ENCODE measurements at places on chromosomes 5 and 9.

GRCh38 chr9:14277761-14278160 is 36.2 kb downstream of the NFIB start:
- DNase-seq: no peak

GRCh38 chr5:12013351-12013750 is 109.1 kb upstream of the CTNND2 start:
- no peak for DNase-seq

DNA sequence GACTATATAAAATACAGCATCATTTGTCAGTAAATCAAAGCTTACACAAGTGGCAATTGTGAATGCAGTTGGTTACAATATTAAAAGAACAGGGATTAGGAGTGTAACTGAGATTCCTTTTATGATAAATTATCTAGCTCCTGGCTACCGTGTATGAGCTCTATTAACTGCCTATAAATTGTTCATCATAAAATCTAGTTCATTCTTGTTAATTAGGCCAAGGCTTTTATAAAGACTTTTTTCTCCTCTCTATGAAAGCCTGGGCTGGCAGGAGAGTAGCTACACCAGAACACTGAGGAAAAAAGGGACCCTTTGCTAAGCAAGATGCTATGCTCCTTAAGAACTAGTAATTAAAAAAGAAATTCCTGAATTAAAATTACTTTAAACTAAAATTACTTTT is 132.4 kb upstream of the MEF2C start:
- no peak for DNase-seq

GRCh38 chr9:132150256-132150655 is 11.6 kb upstream of the NTNG2 start:
- DNase-seq: no peak

GRCh38 chr5:57034201-57034916 is 82.4 kb upstream of the MIER3 start:
- DNase-seq: no peak

DNA sequence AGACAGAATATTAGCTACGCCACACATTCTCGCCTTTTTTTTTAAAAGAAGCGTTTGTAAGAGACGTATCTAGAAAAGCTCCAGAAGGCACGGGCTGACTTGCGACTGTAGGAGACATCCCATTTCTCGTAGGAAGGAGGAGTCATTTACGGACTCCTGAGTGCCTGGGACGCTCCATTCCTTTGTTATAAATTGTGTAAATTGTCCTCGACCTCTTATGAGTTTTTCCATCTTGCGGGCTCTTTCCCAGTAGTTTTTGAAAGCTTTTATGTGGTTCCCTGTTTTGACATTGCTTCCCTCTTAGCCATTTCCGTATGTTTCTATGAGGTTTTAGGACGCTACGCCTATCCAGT is 1.0 kb downstream of the RABL6 start:
- no peak for DNase-seq

DNA sequence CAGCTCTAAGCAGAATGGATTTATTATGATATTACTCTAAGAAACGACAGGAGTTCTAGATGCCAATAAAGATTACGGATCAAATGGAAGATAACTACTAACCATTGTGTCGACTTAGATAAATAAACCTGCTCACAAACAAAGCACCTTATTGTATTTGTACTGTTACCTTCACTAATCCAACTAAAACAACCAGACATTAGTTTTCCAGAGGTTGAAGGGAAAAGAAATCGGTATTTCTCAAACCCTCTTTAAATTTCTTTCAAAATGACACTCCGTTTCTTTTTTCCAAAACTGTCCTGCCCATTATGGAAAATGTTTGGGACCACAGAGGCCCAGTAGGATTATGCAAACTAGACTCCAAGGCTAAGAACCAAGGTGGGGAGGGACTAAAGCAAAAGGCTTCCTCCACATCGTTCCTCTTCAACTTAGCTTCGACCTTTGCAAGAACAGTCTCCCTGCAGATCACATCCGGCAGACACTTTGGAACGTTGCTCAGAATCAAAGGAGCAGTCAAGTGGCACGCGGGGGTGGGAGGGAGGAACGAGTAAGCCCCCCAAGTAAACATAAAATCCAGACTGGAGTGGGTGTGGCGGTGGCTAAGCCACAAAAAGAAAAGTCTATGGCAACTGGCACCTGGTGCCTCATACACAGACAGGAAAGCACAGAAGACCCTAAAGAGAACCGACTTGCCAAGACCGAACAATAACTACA is 2.7 kb downstream of the MLLT3 start:
- no peak for DNase-seq

Measured in AG04450 (cell line).